ENCODE measurements at places on chromosomes 11 and 22.

DNA sequence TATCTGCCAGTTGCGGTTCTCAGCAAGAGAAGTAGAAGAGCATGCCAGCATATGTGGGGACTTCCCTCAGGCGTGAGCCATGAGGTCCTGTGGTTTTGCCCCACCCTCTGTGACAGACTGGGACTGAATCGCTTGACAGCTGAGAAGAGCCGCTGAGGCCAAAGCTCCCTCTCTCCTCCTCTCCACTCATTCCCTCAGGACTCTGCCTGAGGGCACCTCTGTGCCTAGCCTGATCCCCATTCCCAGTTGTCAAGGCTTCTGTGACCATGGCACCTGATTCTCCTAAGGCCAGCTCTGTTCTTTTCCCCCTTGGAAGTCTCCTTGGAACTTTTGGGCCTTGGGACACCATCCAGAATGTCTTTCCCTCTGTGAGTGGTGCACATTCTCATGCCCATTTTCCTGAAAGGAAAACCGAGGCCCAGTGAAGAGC is 27.0 kb downstream of the ART5 start:
- no peak for DNase-seq

DNA sequence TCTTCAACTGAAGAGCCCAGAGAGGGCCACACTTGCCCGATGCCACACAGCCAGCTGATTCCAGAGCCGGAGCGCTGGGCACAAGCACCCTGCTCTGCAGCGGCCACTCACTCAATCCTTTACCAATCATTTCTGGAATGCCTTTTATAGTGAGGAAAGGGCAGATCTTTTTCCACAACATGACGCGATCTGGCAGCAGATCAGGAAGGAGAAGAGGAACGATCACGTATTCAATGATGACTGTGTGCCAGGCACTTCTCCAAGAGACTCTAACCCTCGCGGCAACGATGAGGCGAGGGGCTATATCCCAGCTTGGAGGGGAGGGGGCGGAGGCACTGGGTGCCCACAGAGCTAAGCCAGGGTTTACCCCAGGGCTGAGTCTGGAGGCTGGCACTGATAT is 56.3 kb upstream of the TCF20 start:
- DNase-seq = no peak

DNA sequence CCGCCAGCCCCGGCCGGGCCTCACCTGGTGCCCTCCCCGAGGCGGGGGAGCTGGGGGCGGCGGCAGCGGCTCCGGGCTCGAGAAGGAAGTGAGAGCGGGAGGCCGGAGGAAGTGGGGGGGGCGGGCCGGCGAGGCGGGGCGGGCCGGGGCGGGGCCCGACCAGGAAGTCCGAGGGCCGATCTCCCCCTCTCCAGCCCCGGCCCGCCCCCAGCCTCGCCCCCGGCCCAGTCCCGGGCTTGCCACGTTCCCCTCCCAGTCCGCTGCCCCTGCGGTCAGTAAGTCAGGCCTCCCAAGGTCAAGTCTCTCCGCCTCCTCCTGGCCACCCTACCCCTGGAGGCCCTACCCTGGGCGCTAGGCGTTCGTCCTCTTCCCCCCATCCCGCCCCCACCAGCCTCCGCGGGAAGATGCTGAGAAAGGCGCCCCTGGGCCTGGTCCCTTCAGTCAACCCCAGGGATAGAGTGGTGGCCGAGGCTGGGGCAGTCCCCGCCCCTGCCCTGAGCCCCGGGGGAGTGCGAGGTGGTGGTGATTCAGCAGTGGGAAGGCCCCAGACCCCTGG is at the start of gene RHOG:
RHOG (minus strand) TSS at position 90 of the 556 bp plus-strand sequence. CDS start 12,821 bp downstream, outside the sequence.
- DNase-seq = no peak

DNA sequence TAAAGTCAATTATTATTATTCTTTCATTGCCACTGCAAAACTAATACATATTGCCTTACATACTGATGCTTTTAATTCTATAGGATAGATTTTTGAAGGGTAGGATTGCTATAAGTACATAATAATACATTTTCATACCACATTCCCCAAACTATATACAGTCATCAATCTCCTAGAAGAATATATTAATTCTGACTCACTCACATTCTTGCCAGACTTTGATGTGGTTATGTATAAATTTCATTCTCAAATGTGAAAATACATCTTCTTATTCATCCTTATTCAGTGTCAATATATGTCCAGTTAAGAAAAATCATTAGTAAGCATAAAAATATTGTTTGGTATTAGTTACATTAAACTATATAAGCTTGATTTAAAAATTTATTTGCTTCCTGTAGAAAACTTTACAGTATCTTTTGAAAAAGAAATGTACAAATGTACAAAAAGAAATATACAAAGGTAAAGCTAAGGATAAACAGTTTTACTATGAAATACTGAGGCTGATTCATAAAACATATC is 458.8 kb upstream of the CNTN5 start:
- DNase-seq = no peak

- DNase-seq = no peak
Measured at GRCh38 chr11:88415495-88415894, 78.0 kb upstream of the CTSC start.

DNA sequence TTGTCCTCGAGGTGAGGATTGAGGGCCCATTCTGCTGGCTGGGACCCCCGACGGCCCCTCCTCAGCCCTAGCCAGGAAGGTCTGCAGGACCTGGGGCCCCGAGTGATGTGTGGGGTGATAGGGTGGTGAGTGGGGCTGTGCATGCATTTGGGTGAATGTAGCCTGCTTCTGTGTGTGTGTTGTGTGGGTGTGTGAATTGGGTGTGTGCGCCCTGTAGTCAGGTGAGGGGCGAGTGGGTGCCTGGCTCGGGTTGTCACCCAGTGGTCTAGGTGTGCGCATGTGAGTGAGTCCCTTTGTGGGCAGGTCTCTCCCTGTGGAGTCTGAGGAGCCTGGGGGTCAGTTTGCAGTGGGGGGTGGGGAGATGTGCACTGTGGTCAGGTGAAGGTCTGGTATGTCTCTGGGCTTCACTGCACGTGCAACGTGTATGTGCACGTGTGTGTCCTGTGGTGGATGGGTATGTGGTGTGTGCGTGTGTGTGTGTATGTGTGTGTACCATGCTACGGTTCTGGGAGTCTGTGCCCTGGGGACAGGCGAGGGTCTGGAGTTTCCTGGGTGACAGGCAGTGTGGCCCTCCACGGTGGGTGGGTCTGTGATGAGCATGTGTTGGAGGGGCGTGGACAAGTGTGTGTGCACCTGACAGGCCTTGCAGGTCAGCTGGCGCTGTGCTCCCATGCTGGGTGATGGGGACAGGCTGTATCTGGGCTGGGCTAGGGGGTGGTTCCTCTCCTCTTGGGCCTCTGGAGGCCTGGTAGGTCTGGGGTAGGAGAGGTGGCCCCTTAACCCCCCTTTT is 1.0 kb downstream of the TMEM151A start:
- no peak for DNase-seq

- no peak for DNase-seq
Measured at GRCh38 chr11:68806931-68807844, 34.5 kb downstream of the CPT1A start.

DNA sequence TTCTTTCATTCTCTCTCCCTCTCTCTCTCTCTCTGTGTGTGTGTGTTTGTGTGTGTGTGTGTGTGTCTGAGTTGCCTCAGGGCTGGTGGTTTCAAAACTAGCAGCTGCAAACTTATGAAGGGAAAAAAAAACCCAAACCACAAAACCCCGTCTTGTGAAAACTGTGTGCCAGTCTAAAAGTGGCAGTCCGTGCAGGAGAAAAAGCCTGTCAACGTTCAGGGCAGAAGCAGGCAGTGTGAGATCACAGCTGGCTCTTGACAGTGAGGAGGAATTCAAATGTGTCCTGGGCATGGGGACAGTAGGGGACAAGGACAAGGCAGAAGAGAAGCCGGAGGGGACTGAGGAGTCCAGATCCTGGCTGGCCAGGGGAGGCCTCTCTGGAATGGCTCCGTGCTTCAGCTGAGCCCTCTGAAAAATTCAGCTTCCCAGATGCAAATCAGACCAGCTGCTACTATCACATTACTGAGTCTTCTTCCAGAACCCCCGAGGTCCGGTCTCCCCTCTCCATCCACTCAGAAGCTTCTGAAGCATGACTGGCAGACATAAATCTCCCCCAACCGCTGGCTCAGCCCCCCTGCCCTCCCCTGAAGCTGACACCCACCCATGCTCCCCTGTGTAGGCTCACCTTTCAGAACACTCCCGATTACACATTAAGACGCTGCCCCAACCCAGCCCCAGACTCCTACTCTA is 31.9 kb downstream of the FLI1 start:
- DNase-seq = no peak

- DNase-seq = no peak
Measured at GRCh38 chr11:120039039-120039438, 98.9 kb downstream of the TRIM29 start.

DNA sequence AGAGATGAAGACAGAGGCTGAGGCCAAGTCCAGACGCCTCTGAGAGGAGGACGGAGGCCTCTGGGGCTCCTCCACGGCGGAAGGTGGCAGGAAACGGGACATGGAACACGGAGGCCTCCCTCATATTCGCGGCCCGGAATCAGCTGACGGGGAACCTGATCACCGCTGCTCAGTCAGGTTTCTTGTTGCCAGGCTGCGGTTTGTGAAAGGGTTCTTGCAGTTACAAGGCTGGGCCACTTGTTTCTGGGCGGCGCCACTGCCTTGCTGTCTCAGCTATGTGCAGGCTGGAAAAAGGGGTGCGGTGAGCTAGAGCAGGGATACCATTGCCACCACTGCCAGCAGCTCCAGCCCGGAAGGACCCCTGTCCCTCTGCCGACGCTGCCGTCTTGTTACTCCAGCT is 10.0 kb upstream of the MMP1 start:
- no peak for DNase-seq

DNA sequence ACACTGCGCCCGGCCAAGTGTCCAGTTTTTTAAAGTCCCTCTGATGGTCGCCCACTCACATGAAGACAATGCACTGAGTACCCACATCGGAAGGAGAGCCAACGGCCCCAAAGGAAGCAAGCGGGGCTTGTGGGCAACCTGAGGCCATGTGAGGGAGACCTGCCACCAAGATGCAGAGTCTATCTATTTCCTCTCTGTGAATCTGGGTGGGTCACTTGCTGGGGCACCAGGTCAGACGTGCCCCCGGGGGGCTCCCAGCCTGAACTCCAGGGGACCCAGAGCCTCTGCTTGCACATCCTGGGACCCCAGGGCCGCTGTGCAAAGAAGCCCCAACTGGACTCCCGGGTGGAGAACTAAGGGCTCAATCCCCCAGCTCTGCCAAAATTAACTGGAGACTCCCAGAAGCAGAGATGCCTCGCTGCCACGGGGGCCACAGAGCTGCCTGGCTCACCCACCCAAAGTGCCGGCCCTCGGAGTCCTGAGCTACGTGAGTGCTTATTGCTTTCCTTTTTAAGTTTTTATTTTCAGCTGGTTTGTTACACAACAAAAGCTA is 106.4 kb downstream of the BRD1 start:
- DNase-seq = no peak

- DNase-seq = peak; percentile 54
Measured at GRCh38 chr11:46649180-46649738, 31.9 kb downstream of the ATG13 start.

DNA sequence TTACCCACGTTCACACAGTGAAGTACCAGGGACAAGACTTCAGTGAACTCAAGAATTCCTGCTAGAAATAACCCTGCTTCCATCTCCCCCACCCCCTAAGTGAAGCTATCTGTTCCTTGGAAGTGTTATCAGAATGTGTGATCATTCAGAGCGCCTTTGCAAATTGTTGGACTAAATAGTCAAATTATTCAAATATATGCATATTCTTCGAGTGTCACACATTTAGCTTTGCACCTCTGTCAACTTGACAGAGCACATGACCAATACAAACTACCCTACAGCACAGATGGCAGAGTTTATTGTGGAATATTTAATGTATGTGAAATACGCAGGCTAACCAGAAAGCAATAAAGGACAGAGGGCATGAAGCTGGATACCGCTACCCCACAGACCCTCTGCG is 2.6 kb upstream of the BDNF start:
- no peak for DNase-seq

DNA sequence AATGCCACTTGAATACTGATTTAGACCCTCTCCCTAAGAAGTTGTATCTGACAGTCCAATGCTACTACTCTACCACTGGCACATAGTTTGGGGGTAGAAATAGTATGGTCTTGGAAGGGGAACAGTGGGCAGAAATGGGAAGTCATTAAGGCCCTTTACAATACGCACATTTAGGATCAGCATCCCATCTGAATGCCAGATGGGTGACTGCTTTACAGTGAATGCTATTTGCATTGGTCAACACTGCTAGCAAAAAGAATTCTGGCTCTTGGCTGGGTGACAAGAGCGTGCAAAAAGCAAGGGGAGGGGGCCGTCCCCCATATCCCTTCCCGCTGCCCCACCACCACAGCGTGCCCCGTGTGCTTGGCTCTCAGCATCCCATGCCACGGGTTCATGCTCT is 104.7 kb upstream of the BID start:
- no peak for DNase-seq

- no peak for DNase-seq
Measured at GRCh38 chr11:70569996-70570692, 171.8 kb downstream of the CTTN start.

DNA sequence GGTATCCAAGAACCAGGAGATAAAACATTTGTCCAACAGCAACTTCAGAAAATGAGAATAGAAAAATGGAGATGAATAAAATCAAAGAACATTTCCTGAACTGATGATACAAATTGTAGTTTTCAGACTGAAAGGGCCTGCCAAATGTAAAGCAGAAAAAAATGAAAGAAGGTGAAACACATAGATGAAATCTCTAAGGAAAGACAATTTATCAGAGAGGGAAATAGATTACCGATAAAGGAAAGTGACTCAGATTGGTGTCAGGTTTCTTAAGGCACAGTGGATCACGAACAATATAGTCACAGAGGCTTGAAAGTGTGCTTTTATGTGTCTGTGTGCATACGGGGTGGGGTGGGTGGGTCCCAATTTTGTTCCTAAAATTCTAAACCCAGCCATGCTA is 4.1 kb upstream of the STT3A start:
- DNase-seq = no peak

GRCh38 chr11:134541355-134541754 is 129.3 kb upstream of the B3GAT1 start:
- no peak for DNase-seq

GRCh38 chr11:74311352-74311926 is at the start of gene P4HA3:
Gene P4HA3 (minus strand): TSS chr11:74311640. CDS start chr11:74311611, 29 bp downstream.
- DNase-seq = no peak

GRCh38 chr11:112334381-112334780 is 73.7 kb upstream of the PLET1 start:
- DNase-seq = no peak

GRCh38 chr22:19904174-19904856 is 37.3 kb upstream of the COMT start:
- DNase-seq = no peak

- DNase-seq = no peak
Measured at GRCh38 chr22:49877642-49878041, 24.0 kb downstream of the ZBED4 start.

- DNase-seq = no peak
Measured at GRCh38 chr11:25038131-25038530, 541.3 kb downstream of the LUZP2 start.

- no peak for DNase-seq
Measured at GRCh38 chr11:29063630-29064361, 953.0 kb downstream of the KCNA4 start.

- no peak for DNase-seq
Measured at GRCh38 chr22:38959590-38959989, 2.2 kb downstream of the APOBEC3A start.

- no peak for DNase-seq
Measured at GRCh38 chr11:2813968-2814367, 71.6 kb downstream of the CDKN1C start.
